ENCODE measurements at places on chromosomes 11 and 22.

- no peak for DNase-seq
Measured at GRCh38 chr22:49850959-49851802, 2.5 kb upstream of the ZBED4 start.

DNA sequence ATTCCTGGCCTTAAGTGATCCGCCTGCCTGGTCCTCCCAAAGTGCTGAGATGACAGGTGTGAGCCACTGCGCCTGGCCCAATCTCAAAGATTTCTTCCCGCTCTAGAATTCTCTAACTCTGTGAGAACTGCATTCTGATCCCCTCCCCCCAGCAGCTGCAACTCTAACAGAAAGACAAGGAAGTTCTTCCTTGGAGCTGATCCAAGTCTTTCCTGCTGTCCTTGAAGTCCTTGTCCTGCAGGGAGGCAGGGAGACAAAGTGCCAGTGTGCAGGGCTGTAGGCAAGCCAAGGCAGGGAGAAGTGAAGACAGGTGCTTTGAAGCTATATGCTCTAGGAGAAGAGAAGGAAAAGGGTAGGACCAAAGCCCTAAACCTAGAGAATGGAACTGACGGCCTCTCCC, 9.5 kb upstream of the GGA1 start:
- DNase-seq: no peak

DNA sequence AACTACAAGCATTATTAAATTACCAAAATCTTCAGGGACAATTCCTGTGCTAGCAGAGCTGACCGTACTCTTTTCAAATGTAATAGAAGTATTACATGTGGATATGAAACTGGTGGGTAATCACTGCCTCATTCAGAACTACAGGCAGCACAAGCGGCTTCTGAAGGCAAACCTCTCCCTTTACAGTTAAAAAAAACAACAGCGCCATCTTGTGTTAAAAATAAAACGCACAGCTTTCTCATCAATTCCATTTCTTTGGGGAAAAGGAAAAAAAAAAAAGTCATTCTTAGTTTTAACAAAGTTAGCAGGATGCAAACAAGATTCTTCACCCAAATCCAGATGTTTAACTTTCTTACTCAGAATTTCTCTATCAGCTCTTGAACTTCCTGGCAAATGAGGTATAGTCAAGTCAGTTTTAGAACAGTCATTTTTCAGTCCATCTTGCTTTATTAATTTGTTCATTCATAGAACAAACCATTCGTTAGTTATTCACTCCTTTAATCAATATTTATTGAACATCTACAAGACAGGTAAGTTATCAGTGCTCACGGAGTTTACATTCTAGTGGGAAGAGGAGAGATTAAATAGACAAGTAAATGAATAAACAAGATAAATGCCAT, 331.8 kb upstream of the MPPED2 start:
- peak; percentile 73 for DNase-seq

DNA sequence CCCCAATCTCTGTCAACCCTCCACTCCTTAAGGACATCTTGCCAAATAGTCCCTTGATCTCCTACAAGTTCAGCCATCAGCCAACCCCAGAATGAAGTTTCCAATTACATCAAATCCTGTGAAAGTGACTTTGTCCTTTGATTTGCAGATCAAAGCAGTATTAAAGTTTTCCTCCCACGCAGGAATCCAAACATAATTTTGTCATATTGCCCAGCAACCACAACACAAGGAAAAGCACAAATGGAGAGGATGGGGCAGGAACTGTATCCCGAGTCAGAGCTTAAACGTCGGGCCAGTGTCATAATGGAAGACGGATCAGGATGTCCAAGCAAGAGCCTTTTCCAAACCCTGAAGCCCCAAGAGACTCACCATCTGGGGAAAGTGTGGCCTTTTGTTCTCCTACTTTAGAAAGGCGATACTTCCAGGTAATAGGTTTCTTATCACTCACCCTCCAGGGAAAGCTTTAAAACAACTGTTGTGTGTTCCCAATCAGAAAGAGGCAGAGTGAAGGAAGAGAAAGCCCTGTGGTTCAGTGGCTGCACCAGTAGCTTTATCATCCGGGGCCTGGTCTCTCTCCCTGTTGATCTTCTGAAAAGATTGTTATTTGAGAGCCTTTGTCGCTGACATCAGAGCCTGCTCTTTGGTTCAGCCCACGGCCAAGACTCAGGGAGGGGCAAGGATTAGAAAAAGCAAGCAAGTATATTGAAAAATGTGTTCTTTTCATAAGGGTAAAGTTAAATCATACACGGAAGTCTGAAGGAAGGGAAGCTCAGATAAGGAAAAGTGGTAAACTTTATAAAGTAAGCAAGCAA, 41.7 kb downstream of the EXPH5 start:
- no peak for DNase-seq

Measured in NCI-H2171 (cell line).